ENCODE measurements at places on chromosomes 2 and 18.

GRCh38 chr18:38297910-38298309 lies 732.3 kb upstream of the CELF4 start:
- peak; percentile 47 for DNase-seq

DNA sequence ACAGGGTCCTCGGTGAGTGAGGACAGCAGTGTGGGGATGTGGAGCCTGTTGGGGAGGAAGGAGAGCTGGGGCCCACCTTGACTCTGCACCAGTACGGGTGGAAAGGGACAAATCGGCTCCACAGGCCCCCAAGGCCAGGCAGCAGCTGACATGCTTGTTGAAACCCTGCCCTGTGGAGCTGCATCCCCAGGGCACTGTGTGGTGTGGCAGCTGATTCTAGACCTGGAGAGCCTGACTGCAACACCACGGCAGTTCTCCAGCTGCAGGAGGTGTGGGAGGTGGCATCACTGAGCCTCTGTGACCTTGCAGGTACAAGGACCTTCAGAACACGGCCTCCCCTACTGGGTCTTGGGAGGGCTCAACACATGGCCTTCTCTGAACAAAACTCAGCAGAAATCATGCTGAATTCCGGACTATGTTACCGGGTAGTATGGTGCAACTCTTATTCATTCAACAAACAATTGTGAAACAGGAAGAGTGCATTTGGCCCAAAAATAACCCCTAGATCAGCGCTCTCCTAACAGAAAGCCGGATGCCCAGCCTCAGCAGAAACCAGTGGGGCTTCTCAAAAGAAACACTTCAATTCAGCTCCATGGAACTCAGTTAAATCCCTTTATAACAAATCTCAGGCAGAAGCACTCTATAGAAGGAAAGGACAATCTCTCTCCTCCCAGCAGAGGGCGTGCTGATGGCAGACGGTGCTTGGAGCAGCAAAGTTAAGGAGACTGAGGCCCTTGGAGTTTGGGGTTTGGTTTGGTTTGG lies 104.4 kb upstream of the SALL3 start:
- DNase-seq: peak; percentile 0

DNA sequence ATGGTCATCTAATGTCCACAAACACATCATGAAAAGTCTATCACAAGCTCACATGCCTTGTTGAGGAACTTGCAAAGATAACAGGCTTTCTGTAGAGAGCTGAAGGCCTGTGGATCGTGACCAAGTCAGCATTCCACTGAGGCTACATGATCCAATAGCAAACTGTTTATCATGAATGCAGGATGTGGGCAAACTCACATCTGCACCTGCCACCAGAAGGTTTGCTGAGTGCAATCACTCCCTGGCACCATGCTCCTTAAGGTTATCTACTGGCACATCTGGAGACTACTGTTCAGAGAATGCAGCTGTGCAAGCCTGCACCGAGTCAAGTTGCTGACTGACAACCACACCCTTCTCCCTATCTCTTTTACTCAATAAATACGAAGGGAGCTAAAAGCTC lies 67.3 kb upstream of the ACAA2 start:
- no peak for DNase-seq

GRCh38 chr2:100237163-100237562 lies 85.1 kb downstream of the LONRF2 start:
- no peak for DNase-seq

DNA sequence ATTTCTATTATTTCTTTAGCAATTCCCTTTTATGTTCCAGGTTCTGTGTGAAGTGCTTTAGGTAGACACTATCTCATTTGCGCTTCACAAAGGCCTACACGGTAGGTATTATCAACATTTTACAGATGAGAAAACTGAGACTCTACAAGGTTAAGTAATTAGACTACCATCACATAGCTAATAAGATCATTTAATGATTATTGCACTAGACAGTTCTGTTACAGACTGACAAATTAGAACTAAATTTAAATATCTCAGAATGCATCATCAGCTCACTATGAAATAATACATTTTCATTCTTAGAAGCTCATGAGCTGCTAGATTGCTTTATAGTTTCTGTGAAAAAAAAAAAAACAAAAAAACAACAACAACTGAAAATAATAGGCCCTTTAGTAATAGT lies 37.9 kb downstream of the DARS1 start:
- DNase-seq: no peak

DNA sequence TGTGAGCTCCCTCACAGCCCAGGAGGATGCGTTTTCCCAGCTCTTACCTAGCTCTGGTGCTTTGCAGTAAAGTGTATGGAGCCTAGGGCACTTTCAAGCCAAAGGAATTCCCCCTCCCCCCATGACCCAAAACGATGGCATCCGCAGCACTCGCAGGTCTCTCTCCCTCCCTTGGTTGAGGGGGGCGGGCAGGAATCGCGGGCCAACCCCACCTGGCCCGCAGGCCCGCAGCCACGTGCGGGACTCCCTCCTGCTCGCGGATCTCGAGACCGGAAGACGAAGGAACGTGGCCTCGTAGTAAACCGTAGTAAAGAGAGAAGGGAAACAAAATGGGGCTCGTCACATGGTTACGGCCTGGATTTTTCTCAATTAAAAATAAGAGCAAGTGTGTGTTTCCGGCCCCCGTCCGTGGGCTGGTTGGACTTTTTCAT lies 8.5 kb downstream of the IRS1 start:
- peak; percentile 70 for DNase-seq

GRCh38 chr2:236169741-236170589 lies 1.8 kb upstream of the GBX2 start:
- DNase-seq: no peak

- no peak for DNase-seq
Observed at GRCh38 chr2:206700156-206700555, 18.0 kb downstream of the DYTN start.

- no peak for DNase-seq
Observed at GRCh38 chr18:1075322-1075721, 170.7 kb downstream of the ADCYAP1 start.

DNA sequence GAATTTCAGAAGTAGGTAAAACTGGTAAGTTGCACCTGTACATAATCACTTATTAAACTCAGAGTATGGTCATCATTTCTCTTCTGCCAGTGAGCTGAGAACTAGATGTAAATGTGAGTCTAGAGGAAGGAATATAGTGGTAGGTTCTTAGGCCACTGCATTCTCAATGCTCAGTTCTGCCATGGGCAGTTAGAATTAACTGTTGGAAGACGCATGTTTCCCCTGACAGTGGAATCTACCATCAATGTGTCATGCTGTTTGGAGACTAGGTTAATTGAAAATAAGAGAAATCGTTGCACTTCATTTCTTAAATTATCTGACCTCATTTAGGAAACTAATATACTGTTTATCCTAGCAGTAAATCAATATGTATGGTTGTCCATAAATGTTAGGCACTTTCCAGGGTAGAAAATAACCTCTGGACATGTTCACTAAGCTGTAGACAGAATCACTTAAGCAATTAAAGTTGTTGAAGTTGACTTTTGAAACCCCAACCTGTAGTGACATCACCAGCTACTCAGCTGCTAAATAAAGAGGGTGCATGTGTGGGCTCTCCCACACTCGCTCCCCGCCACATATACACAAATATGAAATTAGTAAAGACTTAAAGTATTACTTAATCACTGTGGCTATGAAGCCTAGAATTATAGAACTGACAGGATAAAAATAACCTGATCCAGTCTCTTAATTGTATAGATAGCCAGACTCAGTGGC lies 91.5 kb upstream of the NOSTRIN start:
- DNase-seq: no peak

DNA sequence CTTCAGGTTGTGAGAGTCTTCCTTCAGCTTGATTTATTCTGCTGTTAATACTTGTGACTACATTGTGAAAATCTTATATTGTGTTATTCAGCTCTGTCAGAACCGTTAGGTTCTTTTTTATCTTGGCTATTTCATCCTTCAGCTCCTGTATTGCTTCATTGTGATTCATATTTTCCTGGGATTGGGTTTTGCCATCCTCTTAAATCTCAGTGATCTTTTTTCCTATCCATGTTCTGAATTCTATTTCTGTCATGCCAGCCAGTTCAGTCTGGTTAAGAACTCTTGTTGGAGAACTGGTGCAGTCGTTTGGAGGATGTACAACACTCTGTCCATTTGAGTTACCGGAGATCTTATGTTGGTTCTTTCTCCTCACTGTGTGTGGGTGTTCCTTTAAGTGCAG lies 19.1 kb downstream of the MSTN start:
- DNase-seq: no peak

DNA sequence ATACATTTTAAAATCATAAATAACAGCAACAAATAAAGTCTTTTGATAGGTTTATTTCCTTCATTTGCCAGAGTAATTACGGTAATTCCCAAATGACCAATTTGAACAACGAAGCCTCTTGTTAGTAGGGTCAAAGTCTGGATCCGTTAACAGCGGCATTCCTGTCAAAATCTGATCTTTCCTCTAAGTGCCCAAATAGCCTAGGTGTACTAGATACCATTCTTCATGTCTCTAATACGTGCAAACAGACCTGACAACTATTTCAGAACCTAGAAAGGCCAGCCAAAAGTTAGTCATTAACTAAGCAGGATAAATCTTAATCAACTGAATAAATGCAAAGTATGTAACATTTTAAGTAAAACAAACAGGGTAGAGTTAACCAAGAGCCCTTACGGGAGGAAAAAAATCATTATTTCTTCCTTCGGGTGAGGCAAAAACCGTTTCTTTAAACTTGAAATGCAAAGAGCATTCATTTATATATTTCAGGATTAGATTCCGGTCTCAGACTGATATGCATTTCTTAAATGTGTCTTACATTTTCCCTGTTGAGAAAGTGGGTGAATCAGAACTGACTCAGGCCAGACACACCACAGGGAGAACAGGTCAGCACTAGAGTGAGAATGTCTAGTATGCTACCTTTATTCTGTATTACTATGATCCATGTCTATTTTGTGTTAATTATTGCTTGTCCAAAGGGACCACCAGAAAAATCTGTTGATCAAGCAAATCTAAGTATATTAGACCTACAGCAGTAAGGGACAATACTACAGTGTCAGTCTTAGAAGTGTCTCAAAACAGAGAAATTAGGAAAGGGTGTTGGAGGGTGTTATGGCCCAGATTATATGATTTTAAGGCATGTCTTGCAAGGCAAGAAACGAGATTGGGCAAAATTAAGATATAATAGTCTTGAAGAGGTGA lies 141.5 kb upstream of the NDUFV2 start:
- no peak for DNase-seq

DNA sequence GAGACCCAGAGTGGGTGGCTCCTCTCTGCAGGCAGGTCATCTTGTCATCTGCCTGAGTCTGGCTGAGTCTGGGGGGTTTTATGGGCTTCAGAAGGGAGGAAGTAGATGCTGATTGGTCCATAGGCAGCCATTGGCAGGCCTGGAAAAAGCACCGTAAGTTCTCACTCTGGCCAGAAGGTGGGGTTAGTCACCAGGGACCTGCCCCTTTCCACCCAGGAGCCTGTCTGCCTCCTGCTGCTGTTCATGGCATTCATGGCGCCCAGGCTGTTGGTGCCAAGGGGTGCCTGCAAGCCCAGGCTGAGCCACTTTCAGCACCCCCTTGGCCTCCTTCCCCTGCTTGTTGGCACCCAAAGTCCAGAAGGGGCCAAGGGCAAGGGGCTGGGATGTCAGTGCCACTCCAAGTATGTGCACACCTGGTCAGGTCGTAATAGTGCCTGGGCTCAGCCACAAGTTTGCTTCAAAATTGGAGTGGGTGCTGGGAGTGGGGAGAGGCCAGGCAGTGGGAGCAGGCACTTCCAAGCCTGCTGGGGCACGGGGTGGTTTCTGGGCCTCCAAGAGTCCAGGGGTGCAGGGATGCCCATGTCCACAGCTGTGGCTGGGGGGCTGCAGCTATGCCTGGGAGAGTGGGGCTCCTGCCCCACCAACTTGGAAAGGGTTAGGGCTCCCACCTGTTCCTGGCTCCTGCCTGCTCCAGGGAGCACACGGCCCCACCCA lies 178.1 kb downstream of the FAM210A start:
- DNase-seq: no peak

DNA sequence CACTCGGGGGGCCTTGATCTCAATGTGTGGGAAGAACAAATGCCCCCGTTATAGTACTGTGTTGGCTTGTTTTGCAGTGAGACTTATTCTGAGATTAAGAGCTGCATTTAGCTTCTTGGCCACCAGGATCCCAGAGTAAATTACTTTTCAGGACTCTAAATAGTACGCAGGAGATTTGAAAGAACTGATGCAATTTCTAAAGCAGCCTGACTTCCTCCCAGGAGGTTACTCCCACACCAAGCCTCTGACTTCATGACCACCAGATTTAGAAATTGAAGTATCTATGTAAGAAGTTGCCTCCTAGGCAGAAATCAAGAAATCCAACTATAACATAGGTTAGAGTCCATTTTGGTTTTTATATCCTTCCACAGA lies 67.0 kb downstream of the FEZ2 start:
- no peak for DNase-seq

- DNase-seq: no peak
Observed at GRCh38 chr18:2146092-2146491, 425.2 kb downstream of the METTL4 start.

GRCh38 chr2:121519732-121520640 lies 10.7 kb upstream of the RNU4ATAC start:
- no peak for DNase-seq

DNA sequence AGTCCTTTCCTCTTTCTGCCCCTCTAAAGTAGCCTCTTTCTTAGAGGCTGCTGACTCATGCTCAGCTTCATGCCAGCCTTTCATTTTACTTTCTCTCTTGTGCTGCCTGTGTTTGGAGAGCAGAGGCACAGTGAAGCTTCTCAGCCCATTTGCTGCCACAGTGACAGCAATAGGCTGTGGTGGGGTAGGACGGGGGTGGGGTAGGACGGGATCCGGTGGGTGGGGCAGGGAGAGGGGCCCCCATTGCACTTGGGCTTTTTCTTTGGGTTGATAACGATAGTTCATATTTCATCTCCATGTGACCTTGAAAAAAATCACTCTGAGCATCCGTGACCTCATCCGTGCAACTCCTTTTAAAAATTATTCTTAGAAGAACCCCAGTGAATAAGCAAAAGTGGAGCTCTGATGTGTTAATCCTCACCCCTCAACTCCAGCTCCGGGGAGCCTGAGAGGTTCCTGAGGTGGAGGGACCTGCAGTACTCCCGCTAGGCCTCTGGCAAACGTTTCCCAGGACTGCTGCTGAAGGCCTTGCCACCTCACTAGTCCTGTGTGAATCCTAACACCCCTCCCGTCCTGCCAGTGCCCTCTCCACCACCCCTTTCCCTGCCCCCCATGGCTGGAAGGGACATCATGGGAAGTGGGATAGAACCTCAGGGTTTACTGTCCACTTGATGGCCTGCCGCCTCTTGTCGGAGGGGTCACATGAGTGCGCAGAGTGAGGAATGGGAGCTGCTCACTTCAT lies 70.8 kb downstream of the INPP4A start:
- no peak for DNase-seq

DNA sequence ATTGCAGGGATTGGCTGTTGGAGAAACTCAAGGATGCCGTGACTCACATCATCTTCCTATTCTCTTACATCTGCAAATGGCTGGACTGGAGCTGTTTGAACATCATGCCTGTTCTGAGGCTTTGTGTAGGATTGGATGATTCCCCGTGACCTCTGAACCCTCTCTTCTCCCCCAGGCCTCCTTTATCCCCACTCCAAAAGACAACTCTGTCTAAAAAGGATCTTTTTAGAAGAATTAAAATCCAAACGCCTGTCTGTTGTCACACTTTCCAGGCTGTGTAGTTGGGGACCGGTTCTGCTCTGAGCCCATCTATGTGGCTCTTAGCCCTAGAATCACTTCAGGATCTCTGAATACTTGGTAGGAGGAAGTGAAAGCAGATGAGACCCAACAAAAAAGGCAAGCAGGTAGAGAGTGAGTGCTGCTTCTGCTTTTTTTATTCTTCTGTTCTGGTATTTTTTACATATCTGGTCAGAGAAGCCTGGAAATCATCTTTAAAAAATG lies 565 bp downstream of the SP140 start:
- no peak for DNase-seq

Data from NCI-H2171 treated with DMSO at 0.1 percent for 48 hours (cell line).